ENCODE measurements at places on chromosomes 5 and 9.

GRCh38 chr5:161332343-161332742 is 214.2 kb downstream of the GABRB2 start:
- no peak for DNase-seq

- no peak for DNase-seq
Measured at GRCh38 chr9:89536145-89536574, 38.2 kb upstream of the SEMA4D start.

DNA sequence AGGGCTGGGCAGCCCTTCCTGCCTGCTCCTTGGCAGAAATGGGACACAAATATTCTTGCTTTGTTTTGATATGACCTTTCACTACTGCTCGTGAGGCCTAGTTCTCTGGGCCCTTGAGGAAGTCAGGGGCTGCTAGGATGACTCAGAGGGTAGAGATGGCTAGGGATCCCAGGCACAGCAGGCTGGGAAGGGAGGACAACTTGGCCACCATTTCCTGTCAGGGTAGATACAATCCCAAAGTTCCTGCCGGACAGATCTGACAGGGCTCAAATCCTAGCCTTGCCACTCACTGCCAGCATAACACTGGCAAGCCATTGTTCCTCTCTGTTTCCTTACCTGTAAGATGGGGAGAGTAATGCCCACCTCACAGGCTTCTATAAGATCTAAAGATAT is 31.7 kb upstream of the MEIKIN start:
- DNase-seq, result no peak

DNA sequence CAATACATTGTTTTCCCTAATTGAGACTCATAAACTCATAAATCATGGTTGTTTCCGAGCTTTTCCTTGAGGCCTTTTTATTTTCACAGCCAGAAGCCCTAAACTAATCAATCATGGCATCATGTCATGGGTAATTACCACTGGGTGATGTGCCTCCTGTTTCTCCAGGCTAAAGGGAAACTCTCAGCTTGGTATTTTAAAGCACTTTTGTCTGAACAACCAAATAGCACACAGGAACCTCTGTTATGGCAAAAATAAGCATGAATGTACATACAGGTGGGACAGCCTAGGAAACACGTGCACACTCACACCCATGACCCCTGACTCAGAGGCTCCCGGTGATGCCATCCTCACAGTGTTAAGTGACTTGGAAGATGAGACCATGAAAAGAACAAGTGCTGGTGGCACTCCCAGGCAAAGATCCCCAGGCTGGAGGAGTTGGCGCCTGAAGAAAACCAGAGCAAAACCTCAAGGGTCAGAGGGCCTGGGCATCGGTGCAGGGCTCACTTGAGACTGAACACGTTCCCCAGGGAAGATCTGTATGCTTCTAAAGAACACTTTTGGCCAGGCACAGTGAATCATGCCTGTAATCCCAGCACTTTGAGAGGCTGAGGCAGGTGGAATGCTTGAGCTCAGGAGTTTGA is 154.3 kb downstream of the ROR2 start:
- DNase-seq, result peak; percentile 58

GRCh38 chr5:67897980-67898379 is 317.6 kb upstream of the PIK3R1 start:
- DNase-seq, result no peak

DNA sequence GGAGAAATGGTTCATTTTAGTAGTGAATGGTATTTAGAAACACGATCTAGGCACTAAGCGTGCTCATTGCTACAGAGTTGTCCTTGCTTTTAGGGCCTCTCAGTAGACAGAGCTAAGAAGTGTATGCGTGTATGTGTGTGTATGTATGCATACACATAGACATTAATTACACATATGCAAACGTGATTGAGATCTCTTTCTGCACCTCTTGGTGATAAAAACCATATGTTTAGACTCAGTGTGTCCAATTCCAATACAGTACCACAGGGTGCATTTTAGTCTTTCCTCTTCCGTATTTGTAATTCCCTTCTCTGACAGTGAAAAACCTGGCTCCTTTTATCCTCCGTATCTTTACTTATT is 13.1 kb downstream of the TRIO start:
- DNase-seq, result no peak

GRCh38 chr5:68875351-68875750 is 218.5 kb upstream of the SLC30A5 start:
- DNase-seq, result no peak

- DNase-seq, result peak; percentile 82
Measured at GRCh38 chr5:41707853-41708603, 162.2 kb downstream of the OXCT1 start.

DNA sequence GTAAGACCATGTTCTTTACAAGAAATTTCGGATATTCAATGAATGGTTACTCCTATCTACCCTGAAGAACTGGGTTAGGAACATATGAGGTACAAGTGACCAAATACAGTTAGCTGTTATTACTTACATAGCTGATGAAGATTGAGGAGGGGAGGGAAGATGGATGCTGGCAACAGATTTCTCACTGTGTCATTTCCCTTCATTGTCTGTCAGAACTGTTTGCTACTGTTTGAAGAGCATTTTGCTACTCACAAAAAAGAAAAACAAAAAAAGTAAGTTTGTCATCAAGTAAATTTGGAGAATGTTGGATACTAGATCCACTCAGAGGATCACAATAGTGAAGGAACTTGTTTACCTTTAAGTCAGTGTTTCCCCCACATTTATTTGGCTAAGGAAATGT is 53.7 kb downstream of the ENC1 start:
- DNase-seq, result no peak

DNA sequence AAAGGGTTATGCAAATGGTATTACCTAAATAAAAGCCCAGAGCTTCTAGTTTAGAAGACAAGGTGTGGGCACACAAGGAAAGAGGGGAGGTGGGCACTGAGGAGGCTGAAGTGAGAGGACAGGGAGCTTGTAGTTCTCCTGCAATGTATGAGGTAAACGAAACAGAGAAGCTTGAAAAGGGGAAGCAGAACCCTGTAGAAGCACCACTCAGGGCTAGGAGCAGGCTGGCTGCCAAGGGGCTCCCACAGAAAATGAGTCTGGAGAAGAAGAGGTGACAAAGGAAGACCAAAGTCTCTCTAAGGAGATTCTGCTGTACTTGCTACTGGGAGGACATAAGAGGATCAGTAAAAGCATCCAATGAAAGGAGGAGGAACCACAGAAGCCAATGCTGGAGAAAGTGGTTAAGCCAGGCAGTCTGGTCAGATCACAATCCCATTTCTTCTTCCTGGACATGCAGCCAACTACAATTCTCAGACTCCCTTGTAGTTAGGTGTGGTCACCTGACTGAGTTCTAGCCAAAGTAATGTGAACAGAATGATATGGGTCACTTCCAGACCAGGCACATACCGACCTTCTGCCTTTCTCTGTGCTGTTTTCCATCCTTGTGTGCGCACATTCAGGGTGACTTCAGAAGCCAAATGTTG is 174.5 kb upstream of the MAP3K1 start:
- no peak for DNase-seq

- DNase-seq, result no peak
Measured at GRCh38 chr5:169307646-169308045, 6.7 kb upstream of the SLIT3 start.

GRCh38 chr9:89277454-89277853 is 33.5 kb upstream of the CKS2 start:
- no peak for DNase-seq

All from NCI-H748 treated with DMSO at 0.1 percent for 48 hours (cell line).